ENCODE measurements at places on chromosomes 5 and 9. TPM values are rescaled to one million over a fixed set of nuclear protein-coding genes. Genes with fewer than 3 reads are reported as not detected.

GRCh38 chr5:41418220-41419031, 92.0 kb downstream of the PLCXD3 start:
- peak; percentile 40 for DNase-seq

DNA sequence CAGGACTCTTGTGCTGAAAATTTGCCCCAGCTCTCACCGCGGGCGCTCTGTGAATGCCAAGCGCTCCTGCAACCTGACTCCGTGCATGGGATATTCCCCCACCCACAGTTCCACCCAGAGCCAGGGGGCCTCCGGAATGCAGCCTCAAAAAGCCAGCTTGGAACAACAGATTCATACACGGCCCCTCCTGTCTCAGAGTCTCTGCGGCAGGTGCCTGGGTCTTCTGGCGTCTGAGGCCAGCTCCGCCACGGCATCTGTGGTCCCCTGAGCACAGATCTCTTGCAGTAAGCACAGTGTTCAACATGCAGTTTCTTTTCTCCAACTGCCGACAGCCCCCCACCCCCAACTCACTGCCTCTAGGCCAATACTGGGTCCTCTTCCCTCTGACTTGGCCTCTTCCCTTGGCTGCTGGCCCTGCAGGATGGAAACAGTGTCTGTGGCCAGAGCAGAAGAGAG, 355.7 kb upstream of the IRX2 start:
- DNase-seq: peak; percentile 60

GRCh38 chr5:5344606-5345005, 77.9 kb upstream of the ICE1 start:
- no peak for DNase-seq

- no peak for DNase-seq
These were observed 143.1 kb upstream of the FBN2 start for GRCh38 chr5:128681096-128681495.

DNA sequence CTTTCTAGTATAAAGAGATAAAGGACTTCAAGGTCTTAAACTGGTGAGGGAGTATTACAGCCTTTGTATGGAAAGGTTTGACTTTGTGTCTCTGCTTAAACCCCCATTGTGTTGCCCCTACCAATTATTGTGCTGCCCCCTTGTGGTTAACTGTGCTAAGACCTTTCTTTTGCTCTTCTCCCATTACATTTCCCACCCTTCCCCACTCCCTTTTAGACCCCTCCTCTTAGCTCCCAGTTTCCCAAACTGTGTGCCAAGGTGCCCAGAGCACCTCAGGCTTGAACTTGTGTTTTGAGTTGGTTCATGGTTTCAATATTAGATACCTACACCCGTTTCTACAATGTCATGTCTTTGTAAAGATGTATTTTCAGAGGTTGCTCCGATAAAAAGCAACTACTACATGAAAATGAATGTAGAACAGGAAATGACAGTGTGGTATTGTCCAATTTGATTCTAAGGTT, 2.9 kb downstream of the JAK2 start:
- DNase-seq: peak; percentile 71

DNA sequence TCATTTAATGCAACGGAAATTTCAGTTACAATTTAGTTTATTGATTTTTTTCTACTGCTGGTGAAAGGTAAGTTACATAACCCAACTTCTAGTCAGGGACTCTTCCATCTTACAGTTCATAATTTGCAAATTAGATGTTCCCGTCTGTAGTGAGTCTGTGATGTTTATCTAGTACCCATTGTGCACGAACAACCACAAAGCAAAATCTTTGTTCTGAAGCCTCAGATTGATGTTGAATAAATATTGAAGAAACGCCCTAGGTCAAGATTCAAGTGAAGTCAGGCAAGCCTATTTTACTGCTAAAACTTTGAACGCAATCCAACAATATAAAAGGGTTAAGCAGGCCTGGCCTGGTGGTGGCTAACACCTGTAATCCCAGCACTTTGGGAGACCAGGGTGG, 43.1 kb downstream of the BASP1 start:
- DNase-seq: no peak

- DNase-seq: no peak
These were observed 2.4 kb downstream of the KIF2A start for GRCh38 chr5:62308439-62308838.

GRCh38 chr9:106648799-106649198, 214.2 kb upstream of the ZNF462 start:
- peak; percentile 16 for DNase-seq

The NEUROG1 gene
- not detected for total RNA-seq

GRCh38 chr9:137494550-137495351, 35.6 kb upstream of the NSMF start:
- DNase-seq: peak; percentile 56

DNA sequence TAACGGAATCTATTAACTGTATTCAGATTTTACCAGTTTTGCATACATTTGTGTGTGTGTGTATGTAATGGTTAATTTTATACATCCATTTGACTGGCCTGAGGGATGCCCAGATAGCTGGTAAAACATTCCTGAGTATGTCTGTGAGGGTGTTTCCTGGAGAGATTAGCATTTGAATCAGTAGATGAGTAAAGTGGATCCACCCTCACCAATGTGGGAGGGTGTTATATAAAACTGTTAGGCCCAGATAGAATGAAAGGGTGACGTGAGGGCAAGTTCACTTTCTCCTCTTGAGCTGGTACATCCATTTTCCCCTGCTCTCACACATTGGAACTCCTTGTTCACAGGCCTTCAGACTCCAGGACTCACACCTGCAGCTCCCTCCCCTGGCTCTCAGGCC, 88.7 kb downstream of the EMB start:
- DNase-seq: no peak

The PRRT1B gene
- 1.5 TPM for total RNA-seq

The PFN3 gene
- not detected for total RNA-seq

The MRPS30 gene
- total RNA-seq: 105 TPM

DNA sequence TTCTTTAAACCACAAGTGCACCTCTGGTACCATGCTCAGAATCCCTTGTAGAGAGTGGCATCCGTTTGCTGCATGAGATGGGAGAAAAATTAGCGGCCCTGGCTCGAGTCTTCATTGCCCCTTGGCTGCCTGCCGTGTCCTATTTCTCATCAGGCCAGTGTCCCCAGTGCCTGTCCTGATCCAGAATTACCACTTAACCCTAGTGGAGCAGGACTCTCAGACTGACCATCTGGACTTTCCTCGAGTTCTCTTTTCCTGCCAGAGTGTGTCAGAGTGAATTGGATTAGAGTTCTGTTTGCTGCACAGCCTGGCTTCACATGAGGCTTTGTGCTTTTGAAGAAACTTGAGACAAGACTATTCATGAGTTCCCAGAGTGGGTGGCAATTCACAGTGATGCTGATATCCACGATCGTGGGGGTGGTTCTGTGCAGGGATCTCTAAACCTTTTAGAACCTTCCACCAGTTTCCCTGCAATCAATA, 92.6 kb downstream of the C9orf152 start:
- no peak for DNase-seq

The PCDHB7 gene
- total RNA-seq: not detected

GRCh38 chr9:32483343-32483742, 42.7 kb downstream of the RIGI start:
- no peak for DNase-seq

The LCN10 gene
- 0.76 TPM for total RNA-seq

DNA sequence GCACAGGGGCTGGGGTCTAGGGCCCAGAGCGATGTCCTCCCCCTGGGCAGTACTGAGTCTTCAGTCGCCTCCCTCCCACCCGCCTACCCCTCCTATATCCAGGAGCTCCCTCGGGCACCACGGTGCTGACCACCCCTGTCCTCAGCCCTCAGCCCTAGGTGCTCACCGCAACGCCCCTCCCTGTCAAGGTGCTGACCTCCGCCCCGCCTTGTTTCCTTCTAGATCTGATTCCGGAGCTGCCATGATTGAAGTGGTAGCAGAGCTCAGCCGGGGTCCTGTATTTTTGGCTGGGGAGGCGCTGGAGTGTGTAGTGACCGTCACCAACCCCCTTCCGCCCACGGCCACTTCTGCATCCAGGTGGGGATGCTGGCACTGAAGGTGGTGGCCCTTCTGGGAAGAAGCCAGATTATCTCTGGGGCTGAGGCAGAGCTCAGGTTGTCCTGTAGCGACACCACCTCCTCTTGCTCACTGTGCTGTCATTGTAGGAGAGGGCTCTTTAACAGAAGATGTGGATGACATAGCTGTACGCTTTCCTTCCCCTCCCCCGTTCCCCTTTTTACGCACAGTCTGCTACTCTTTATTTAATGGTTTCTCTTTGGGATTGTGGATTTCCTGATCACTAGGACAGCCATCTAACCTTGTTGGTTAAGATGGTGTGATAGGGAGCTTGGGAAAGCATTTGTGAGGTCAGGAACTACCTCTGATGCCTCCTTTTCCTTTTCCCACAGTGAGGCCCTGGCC, 598 bp downstream of the RGP1 start:
- DNase-seq: peak; percentile 41

The MUSK gene
- total RNA-seq: not detected

DNA sequence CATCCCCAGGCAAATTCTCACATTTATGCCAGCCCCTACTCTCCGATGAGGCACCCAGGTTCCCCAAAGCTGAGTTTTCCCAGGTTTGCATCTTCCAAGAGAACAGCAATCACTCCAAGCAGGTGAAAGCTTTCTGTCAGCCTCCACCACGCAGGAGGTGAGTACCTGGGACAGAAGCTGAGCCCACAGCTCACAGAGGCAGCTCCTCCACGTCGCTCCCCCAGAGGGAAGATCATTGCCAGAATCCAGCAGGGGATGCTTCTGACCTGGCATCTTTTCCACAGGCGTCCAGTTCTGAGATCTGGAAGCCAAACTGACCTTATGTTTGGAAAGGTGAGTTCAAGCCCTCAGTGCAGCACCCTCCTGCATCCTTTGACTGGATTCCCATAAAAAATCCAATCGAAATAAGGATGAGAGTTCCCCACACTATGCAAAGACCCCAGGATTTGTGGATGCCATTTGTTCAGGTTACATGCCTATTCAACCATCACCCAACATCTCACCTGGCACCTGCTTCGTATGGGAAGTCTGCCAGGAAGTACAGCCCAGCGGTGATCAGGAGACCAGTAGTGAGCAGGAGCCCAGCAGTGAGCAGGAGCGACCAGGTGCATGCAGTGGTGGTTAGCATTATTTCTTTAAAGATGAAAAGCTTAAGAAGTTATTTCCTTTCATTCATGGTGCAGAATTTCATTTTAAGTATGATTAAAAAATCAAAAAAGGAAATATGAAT, 47.4 kb upstream of the OLFM1 start:
- no peak for DNase-seq

DNA sequence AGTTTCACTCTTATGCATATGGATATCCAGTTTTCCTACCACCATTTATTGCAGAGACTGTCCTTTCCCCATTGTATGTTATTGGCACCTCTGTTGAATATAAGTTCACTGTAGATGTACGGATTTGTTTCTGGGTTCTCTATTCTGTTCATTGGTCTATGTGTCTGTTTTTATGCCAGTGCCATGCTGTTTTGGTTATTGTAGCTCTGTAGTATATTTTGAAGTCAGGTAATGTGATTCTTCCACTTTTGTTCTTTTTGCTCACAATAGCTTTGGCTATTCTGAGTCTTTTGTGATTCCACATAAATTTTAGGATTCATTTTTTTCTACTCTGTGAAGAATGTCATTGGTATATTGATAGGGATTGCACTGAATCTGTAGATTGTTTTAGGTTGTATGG, 26.1 kb upstream of the CCNB1 start:
- no peak for DNase-seq

- DNase-seq: no peak
These were observed 818.5 kb downstream of the SEMA5A start for GRCh38 chr5:8727396-8727795.

DNA sequence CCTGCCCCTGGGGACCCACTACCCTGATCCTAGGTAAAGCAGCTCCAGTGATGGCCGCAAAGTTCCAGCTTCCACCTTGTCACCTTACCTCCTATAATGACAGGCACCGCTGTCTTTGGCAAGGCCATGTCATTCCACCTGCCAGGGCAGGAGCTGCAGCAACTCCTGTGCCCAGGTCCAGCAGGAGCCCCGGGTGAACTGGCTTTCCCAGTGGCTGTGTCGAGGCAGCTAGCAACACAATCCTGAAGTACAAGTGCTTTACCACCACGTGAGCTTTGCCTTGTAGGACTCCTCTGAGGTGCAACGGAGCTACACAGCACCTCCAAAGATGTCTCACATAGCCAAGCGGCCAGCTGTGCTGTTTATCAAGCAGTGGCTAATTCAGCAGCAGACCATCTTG, 20.7 kb upstream of the MGAT1 start:
- DNase-seq: no peak

The GPR150 gene
- total RNA-seq: not detected

GRCh38 chr5:30195036-30195435, 998.5 kb upstream of the CDH6 start:
- DNase-seq: no peak

GRCh38 chr5:173925449-173926071, 37.4 kb downstream of the CPEB4 start:
- DNase-seq: no peak

DNA sequence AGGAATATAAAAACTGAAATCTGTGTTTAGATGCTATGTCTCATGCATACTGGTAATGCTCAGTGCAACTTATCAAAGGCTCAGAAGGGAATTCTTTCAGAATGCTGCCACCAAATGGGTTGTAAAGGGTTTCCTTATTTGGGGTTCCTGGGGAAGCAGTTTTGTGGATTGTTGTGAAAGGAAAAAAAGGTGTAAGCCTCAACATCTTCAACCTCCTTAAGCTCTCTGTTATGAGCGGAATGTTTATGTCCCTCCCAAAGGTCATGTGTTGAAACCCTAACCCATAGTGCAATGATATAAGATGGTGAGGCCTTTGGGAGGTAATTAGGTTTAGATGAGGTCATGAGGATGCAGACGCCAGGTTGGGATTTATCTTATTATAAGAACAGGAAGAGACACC, 41.6 kb downstream of the GNA14 start:
- no peak for DNase-seq

DNA sequence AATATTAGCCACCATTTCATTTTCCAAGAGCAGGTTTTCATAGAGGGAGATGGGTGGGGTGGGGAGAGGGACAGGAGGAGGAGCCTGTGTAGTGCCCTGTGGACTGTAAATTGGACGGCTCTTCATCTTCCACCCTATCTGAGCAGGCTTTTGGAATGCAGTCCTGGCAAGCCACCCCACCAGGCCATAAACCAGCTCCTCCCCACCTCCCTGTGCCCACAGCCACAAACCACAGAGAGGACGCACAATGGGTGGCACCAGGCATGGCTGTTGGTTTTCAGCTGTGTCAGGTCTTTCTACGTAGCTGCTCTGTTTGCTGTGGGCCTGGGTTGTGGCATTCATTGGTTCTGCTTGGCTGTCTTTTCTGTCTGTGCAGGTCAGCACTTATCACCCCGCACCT, 58.0 kb downstream of the PLAC8L1 start:
- DNase-seq: no peak
